ENCODE measurements at places on chromosomes 2 and 18.

DNA sequence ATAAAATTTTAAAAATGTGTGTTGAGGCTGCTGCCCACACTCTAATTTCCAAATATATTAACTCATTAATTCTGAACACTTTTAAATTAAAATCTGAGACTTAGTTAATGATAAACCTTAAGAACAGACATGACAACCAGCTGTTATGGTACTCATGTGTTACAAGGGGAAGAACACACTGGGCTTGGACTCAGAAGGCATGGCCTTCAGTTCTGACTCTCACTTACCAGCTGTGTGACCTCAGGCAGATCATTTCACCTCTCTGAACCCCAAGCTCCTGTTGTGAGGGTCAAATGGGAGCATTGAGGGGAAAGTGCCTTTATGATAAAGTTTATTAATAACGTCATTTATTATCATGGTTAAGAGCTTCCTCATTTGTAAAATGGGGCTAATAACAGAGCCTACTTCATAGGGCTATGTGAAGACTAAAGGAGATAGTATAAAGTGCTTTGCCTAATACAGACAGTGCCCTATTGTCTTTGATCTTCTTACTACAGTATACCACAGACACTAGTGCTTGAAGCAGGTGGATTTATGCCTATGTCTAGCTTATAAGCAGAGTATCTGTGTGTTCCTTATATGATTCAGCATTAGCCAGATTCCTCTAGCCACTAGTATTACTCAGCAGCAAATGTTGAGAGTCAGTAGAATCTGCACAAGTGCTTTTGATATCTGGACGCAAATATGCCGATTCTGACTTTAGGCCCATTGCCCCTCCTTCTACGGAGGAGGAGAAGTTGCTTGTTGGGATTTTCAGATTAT lies 99.6 kb downstream of the SGPP2 start:
- DNase-seq: no peak
- H3K27me3 ChIP-seq: no peaks in the 10 kb centered on the region
- H3K36me3 ChIP-seq: no peaks in the 10 kb centered on the region
- H3K4me3 ChIP-seq: no peak overlapping the region
- no peak overlapping the region for H3K27ac ChIP-seq
- H3K4me1 ChIP-seq: no peaks in the 10 kb centered on the region

DNA sequence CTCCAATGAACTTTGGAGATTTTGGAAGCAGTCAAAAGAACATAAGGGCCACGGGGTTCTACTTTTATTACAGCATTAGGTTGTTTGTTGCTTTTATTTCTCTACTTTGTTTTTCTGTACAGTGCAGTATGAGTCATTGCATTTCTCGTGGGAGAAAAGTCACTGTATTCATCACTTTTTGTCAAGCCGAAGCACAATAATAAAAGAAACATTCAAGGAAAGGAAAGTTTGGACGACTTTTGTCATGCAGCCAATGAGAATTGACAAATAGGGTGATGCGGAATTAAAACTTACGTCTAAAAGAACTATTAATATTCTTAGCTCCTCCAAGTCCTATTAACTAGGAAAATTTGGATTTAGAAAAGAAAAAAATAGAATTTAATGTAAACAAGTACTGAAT lies 209.9 kb downstream of the TMEM182 start:
- no peaks in the 10 kb centered on the region for H3K27me3 ChIP-seq
- DNase-seq: no peak
- H3K4me3 ChIP-seq: no peak overlapping the region
- no peak overlapping the region for H3K27ac ChIP-seq

DNA sequence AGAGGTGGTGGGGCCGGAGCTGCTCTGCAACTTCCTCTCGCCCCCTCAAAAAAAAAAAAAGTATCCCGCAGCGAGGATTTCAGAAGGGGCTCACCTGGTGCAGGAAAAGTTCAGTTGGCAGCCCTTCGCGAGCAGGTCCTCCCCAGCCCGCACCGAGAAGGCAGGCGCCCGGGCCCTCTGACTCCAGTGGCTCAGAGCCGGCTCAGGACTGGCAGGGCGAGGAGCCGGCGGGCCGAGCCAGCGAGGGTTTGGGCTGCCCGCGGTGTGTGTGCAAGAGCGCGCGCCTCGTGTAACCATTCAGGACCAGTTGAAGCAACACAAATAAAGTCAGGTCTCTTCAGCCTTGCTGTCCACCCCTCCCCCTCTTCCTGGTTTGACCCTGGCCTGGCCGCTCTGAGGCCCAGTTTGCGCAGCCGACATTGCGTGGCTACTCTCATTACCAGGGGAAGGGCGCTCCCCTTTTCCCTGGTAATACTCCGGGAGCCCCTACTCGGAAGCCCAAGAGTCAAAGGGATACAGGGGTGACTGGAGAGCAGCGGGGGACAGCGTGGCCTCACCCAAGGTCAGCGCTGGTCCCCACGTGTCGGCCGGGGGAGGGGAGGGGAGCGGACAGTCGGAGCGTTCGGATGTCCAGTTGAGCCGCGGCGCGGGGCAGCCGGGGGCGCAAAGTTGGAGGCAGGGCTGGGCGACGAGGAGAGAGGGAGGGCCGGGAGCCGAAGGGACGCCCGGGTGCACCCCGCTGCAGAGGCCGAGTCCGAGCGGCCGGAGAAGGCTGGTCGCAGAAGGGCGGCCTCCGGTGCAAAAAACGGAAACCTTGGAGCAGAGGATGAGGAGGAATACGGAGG lies 12.3 kb downstream of the EN1 start:
- peaks cover 14% of the 10 kb centered on the region for H3K4me1 ChIP-seq
- no peak overlapping the region for H3K27ac ChIP-seq
- peak overlapping the region; percentile 58 for H3K4me3 ChIP-seq
- no peaks in the 10 kb centered on the region for H3K36me3 ChIP-seq

DNA sequence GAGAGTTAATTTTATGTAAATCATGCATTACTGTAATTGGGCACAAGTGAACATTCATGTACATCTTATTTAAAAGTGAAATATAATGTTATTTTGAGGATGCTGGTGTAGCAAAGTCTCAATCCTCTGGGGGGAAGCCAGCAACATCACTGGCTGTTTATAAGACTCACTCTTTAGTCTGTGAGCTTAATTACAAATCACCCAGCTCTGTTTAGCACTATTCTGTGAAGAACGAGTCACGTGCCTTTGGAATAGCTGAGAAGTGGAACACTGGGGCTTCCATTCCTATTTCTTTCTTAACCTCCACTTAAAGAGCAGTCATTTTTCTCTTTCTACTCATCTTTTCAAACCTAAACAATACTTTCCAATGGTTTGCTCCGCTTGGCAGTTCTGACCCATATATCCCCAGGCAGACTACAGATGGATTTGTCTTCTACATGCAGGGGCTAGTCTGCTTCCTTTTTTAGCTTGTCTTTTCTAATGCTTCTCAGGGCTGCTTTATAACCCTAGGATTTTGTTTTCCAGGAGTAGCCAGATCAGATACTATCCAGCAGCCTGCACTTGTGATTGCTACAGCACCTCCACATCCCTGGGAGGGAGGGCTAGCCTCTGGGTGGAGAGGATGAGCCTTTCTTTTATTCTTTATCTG lies 95.3 kb upstream of the CAVIN2 start:
- no peak overlapping the region for H3K27ac ChIP-seq
- peak; percentile 4 for DNase-seq
- no peaks in the 10 kb centered on the region for H3K27me3 ChIP-seq
- no peak overlapping the region for H3K4me3 ChIP-seq
- H3K36me3 ChIP-seq: no peaks in the 10 kb centered on the region

DNA sequence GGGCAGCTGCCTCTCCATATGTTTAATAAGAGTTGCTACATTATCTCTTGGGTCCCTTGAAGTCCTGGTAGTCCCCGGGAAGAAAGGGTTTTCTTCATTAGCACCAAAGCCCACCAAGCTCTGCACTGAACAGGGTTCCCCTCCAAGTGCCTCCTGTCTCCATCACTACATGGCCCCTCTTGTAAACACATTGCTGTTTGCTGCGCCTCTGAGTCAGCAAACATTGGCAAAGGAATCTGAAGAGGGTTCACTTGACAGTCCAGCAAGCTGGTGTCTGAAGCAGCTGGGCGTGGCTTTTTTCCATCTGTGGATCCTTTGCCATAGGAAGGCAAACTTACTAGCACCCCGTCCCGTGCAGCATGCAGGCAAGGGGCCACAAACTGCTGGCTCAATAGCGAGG lies 82.8 kb downstream of the TEX51 start:
- H3K4me3 ChIP-seq: no peak overlapping the region
- peaks cover 8% of the 10 kb centered on the region for H3K4me1 ChIP-seq
- no peaks in the 10 kb centered on the region for H3K36me3 ChIP-seq
- no peak overlapping the region for H3K27ac ChIP-seq
- no peak for DNase-seq
- no peaks in the 10 kb centered on the region for H3K27me3 ChIP-seq

GRCh38 chr2:11073776-11074175 lies 81.5 kb upstream of the SLC66A3 start:
- peak overlapping the region; percentile 68 for H3K27ac ChIP-seq
- no peaks in the 10 kb centered on the region for H3K27me3 ChIP-seq
- no peaks in the 10 kb centered on the region for H3K36me3 ChIP-seq
- no peak for DNase-seq
- peaks cover 11% of the 10 kb centered on the region for H3K4me1 ChIP-seq

- H3K4me1 ChIP-seq: peaks cover 3% of the 10 kb centered on the region
- DNase-seq: no peak
- H3K27ac ChIP-seq: no peak overlapping the region
Measured at GRCh38 chr2:138359532-138359931, 142.0 kb upstream of the SPOPL start.

DNA sequence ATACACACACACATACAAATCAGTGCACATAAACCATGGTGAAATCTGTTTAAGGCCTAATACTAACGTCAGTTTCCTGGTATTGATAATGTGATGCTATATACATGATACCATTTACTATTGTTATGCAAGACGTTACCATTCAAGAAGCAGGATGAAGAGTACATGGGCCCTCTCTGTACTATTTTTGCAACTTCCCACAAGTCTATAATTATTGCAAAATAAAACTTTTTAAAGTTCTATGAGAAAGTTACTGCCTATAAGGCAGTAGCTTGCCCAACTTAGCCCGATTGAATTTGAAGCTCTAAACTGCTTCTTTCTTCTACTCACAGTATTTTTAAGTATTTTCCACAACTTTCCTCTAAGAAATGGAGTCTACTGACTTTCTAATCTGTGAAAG lies 74.0 kb downstream of the BCL2 start:
- H3K27me3 ChIP-seq: no peaks in the 10 kb centered on the region
- no peaks in the 10 kb centered on the region for H3K36me3 ChIP-seq
- DNase-seq: no peak
- H3K4me1 ChIP-seq: no peaks in the 10 kb centered on the region

GRCh38 chr2:220936641-220937197 lies 635.4 kb downstream of the EPHA4 start:
- no peaks in the 10 kb centered on the region for H3K4me1 ChIP-seq
- H3K36me3 ChIP-seq: no peaks in the 10 kb centered on the region
- H3K27ac ChIP-seq: no peak overlapping the region
- H3K4me3 ChIP-seq: no peak overlapping the region
- DNase-seq: no peak

All from hepatocyte (in vitro differentiated cells).